ENCODE measurements at places on chromosomes 1 and 21. TPM values are rescaled to one million over a fixed set of nuclear protein-coding genes. Genes with fewer than 3 reads are reported as not detected.

DNA sequence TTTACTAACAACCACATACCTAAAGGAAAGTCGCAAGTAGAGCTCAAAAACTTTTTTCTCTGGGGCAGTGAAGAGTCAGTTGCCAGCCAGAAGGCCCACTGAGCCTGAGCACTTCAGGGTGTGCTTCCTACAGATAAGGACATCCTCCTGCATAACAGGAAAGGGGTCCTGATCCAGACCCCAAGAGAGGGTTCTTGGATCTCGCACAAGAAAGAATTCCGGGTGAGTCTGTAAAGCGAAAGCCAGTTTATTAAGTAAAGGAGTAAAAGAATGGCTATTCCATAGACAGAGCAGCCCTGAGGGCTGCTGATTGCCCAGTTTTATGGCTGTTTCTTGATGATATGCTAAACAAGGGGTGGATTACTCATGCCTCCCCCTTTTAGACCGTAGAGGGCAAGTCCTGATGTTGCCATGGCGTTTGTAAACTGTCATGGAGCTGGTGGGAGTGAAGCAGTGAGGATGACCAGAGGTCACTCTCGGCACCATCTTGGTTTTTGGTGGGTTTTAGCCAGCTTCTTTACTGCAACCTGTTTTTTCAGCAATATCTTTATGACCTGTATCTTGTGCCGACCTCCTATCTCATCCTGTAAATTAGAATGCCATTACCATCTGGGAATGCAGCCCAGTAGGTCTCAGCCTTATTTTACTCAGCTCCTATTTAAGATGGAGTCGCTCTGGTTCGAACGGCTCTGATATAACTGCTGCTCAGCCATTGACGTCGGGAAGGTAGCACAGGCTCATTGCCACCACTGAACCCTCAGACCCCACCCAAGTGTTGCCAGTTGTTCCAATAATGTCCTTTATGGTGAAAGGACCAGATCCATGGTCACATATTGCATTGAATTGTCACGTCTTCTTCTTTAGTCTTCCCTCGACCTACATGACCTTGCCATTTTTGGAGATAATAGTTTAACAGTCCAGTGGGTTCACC lies 96.6 kb upstream of the ERRFI1 start:
- peak; percentile 65 for DNase-seq

GRCh38 chr1:169207797-169208520 lies 101.5 kb downstream of the ATP1B1 start:
- DNase-seq, result no peak

The ZNF593OS gene
- polyA plus RNA-seq, result 1.2 TPM

GRCh38 chr1:59071876-59072582 lies 224.9 kb upstream of the FGGY start:
- DNase-seq, result no peak

GRCh38 chr1:27166929-27167328 lies 12.0 kb upstream of the SLC9A1 start:
- no peak for DNase-seq

The LCA5L gene
- 2.0 TPM for polyA plus RNA-seq

- no peak for DNase-seq
Observed at GRCh38 chr21:41812679-41813078, 45.8 kb upstream of the RIPK4 start.

- DNase-seq, result no peak
Observed at GRCh38 chr1:185008838-185009237, 34.5 kb upstream of the NIBAN1 start.

GRCh38 chr1:20319456-20320220 lies 29.0 kb downstream of the VWA5B1 start:
- DNase-seq, result no peak

- DNase-seq, result no peak
Observed at GRCh38 chr1:59410457-59410856, 113.6 kb downstream of the FGGY start.

GRCh38 chr21:31473685-31474345 lies 129.8 kb upstream of the TIAM1 start:
- DNase-seq, result no peak

Measured in large intestine (tissue), 12 donors.